ENCODE measurements at places on chromosomes 2 and 18.

GRCh38 chr18:42053188-42053781 is 98.3 kb downstream of the PIK3C3 start:
- DNase-seq = peak; percentile 14

DNA sequence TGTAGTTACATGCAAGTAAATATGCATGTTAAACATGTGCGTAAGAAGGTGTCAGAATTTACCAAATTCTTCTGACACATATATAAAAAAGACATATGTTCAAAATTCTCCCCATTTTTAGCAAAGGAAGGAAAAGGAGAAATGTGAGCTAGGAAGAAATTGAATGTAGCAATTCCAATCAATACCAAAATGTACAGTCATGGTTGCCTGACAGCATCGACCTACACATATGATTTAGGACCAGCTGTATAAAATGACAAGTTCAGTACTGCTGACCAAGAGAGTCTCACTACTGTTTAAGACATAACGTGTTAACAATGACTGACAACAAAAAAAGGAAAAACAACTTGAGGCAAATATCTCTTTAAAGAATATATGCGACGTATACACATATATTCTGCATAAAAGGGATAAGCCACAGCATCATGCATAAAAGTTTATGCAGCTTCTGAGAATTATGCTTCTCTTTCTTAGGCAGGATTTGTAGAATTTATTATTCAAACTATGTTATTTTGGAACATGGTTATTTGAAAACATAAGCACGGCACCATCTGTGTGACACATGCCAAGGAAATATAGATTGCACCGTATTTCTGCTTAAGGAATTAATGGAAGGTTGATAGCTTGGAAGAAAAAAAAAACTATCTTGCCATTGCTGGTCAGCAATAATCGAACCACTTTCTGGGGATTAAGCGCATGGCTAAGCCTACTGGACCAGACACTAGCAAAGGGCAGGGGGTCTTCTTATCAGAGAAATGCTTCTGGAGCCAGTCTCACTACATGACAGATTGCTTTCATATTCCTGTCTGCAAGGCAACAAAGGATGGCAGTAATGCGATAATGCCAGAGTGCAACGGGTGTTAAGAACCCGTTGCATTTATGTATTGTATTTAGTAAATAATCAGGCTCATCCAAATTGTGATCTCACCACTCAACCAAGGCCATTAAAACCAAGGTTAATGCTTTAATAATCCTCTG is 154.0 kb downstream of the WDPCP start:
- DNase-seq = no peak

- no peak for DNase-seq
These were observed 436.9 kb downstream of the SLC4A3 start for GRCh38 chr2:220064111-220065030.

DNA sequence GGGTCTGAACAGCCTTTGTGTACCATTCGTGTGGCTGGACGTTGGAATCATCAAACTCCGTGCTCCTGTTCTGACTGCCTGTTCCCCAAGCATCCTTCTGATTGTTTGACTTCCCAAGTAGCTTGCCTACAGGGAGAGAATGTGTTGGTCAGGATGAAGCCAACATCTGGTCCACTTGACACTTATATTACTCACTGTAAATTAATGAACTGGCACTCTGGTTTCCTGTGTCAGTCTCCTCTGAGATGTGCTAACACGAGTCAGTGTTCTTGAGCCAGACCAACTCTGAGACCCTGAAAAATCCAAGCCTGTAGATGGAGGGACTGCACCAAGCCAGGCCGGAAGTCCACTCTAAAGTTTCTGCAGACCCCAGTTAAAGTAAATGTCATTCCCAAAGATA is 440.9 kb downstream of the ZNF516 start:
- no peak for DNase-seq

- DNase-seq = no peak
These were observed 219.1 kb upstream of the BOD1L2 start for GRCh38 chr18:56927786-56928185.

DNA sequence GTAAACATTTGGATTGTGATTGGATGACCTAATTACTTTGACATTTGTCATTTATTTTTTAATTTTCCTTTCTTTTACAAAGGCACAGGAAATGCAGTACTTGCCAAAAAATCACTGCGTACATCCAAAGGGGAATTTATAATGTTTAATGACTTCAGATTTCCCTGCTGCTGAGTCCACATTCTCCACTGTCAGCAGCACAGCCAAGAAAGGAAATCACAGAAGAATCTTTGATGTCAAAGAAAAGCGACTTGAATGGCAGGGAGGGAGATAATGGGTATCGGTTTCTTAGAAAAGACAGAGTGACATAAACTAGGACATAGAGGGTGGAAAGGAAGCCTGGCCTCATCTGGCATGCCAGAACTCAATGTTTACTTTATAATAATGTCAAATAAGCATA is 41.4 kb upstream of the COPS8 start:
- no peak for DNase-seq

DNA sequence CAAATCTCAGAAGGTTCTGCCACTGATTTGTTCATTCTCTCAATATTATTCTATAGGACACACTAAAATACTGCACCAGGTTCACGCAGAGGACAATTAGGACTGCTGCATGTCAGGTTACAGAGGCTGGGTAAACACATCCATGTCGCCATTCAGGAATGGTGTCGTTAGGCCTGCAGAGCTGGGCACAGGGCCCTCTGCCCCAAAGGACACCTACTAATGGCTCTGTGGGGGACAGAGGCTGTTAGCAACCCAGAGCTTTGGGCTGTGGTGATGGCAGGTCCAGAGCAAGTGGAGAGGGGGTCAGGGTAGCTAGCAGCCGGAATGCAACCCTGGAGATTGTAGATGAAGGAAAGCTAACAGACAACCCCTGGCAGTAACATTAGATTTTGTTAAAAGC is 115.9 kb downstream of the TTC32 start:
- DNase-seq = no peak

DNA sequence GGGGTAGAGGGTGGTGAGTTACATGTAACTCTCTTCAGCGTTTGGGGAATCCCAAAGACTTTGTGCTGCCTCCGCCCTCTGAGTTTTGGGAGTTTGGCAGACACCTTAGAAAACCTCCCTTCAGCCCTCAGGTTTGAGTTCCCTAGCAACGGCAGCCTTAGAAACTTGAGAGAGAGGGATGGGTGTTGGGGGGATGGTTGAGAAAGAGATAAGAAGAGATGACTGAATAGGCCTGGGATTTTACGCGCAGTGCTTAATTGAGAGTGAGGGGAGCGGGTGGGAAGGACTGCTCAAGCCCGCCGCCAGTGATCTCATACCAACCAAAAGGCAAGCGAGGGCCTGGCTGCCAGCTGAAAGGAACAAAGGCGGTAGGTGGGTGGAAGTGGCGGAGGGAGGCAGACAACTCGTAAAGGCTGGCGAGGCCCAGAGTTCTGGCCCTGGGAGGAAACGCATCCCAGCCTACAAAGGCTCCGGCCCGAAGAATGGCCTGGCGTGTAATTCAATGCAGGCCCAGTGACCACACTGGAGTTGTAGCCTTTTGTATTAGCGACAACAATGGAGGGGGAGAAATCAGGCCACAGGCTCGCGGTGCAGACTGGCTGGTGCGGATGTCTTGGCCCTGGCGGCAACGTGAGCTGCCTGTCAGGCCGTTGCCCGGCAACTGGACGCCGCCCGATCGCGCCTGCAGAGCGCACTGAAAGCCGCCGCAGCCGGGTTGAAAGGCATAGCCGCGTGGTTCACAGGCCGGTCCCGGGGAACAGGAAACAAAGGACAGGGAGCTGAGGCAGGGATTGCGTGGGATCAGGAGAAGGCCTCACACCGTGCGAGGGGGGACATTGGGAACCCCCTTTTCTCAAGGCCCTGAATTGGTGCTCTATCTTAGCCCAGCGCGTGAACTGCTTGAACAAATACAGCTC is 39.9 kb upstream of the DARS1 start:
- DNase-seq = peak; percentile 9

- no peak for DNase-seq
These were observed 41.7 kb upstream of the PNO1 start for GRCh38 chr2:68115965-68116364.

DNA sequence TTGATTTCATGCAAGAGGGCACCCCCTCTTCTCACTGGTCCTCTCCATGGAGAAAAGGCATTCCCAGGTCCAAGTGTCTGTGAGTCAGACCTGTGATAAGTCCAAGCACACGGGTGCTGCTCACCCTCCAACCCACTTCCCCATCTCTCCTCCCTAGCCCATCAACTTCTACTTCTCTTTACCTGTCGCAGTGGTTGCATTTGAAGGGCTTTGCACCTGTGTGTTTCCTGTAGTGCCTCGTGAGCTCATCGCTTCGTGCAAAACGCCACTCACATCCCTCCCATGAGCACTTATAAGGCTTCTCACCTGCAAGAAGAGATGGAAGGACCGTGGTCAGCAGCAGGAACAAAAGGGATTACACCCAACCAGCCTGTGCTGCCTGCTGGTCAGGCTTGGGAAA is 77.5 kb downstream of the KLF7 start:
- DNase-seq = no peak
